ENCODE measurements at places on chromosomes 1 and 21.

- no peak for DNase-seq
These were observed 132.0 kb downstream of the MAP3K21 start for GRCh38 chr1:233459470-233459945.

DNA sequence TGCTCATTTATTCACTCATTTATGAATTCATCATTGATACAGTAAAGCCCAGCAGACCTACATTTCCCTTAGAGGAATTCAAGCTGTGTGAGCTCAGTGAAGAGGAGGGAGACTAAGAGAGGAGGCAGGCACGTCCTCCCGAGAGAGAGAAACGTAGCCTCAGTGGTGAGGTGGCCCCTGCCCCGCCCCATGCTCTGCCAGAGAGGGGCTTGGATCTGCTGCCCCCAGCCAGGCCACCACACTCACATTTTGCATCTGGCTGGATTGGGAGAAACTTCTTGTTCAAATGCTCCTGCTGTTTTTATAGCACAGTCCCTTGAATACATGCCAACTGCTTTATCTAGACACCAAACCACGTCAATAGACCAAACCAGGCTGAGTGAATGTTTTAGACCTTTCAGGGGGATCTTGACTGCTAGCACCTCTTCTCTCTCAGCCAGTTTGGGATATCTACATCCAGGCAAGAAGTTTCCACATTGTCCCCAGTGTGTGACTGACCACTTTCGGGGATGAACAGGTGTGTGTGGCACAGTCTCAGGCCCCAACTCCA lies 67.7 kb upstream of the AJAP1 start:
- no peak for DNase-seq

DNA sequence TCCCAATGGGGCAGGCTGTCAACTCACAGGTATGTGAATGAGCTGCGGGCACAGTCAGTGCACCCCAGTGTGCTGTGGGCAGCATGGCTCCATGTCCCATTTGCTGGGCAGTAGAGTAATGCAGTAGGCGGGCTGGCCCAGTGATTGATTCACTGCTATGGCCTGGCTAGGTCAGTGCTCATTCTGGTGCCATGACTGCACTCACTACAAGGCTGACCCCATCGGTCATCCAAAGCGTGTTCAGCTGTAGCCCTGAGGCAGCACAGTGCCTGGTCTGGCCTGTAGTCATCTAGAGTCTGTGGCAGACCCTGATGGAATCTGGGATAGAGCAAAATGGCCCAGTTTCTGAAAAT lies 7.4 kb downstream of the HYI start:
- no peak for DNase-seq

GRCh38 chr1:27628712-27629111 lies 6.3 kb downstream of the FGR start:
- no peak for DNase-seq
